Stimulated activated CD8-positive, alpha-beta memory T cell treated with anti-CD3 and anti-CD28 coated beads, Interleukin-15, amount 100 ng/mL, for 4 hours (primary cell): ENCODE measurements at places on chromosomes 13 and 19.
A peak's percentile ranks its signal among the peaks of the same experiment; 100 is the strongest.

GRCh38 chr13:77093735-77094134 lies 66.8 kb upstream of the FBXL3 start:
- no peak for DNase-seq

GRCh38 chr19:10418485-10419199 lies 1.7 kb upstream of the PDE4A start:
- DNase-seq, result no peak

GRCh38 chr19:35206379-35206778 lies 22.2 kb downstream of the FAM187B start:
- DNase-seq, result no peak

DNA sequence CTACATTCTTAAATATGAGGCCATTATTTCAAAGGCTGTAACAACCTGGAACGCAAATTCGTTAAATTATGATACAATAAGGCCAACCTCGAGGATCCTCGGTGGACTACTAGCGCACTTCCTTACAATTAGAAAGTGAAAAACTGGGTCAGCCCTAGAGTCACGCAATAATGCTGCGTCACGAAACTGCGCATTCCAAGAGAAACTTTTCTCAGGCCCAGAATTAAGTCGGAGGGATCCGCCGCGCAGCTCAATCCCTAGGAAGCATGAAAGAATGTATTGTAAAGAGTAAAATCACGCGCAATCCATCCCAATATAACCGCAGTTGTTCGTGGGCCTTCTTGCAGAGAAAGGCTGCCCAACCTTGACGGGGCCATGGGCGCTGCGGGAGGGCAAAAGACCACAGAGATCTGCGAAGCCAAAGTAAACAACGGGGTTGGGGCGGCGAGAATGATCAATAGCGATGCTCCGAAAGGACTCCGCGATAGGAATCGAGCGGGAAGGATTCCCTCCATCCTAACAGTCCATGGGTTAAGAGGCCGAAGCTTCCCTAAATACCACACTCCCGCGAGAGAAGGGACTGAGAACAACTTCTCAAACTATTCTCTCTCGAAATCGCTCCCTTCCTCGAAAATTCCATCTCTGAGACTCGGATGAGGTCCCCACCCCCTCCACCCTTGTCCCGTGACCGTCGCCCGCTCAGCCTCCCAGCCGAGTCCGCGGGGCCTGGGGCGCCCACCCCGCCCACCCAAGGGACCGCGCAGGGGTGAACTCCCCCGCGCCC lies 564 bp downstream of the SPART start:
- no peak for DNase-seq

DNA sequence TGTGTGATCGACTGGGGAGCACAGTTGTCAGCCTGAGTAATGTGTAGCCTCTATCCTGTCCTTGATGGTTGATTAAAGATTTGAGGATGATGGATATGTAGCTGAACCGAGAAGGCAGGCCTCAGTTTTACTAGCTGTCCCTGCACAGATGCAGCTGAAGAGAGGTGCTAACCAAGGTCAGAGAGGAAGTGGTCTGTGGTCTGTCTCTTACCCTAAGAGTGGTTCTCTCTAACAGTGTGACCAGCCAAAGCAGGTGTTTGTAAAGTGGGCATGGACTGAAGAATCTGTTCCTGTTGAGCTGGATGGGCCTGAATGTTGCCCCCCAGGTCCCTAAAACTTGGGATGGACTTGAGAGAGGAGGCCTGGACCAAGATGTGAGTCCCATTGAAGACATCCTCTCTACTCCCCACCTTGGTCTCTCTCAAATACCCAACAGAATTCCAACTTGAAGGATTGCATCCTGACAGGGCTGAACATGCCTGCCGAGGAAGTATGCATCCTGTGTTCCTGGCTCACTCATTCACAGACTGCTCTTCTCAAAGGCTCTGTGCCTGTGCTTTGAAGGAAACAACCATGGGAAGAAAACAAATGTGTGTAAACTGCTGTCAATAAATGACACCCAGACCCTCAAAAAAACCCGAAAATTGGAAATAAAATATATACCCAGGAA lies 223.8 kb downstream of the MAB21L1 start:
- DNase-seq, result no peak

GRCh38 chr19:17948931-17949930 lies 16.4 kb downstream of the CCDC124 start:
- DNase-seq, result no peak

- DNase-seq, result no peak
Observed at GRCh38 chr13:112332727-112333126, 43.4 kb upstream of the SPACA7 start.

DNA sequence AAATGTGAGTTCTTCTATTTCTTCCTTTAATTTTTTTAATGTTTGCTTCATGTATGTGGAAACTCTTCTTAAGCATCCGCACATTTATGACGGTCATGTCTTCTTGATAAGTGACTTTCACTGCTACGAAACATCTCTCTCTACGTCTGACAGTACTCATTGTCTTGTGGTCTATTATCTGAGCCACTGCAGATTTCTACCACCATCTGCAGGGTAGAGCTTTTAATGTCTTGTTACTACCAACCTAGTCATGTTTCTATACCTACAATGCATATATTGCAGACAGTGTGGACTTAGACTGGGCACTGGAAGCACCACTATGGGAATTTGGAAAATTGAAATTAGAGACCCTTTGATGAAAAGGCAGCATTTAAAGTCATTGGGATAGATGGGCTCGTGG lies 75.4 kb upstream of the ARHGEF7 start:
- DNase-seq, result no peak

DNA sequence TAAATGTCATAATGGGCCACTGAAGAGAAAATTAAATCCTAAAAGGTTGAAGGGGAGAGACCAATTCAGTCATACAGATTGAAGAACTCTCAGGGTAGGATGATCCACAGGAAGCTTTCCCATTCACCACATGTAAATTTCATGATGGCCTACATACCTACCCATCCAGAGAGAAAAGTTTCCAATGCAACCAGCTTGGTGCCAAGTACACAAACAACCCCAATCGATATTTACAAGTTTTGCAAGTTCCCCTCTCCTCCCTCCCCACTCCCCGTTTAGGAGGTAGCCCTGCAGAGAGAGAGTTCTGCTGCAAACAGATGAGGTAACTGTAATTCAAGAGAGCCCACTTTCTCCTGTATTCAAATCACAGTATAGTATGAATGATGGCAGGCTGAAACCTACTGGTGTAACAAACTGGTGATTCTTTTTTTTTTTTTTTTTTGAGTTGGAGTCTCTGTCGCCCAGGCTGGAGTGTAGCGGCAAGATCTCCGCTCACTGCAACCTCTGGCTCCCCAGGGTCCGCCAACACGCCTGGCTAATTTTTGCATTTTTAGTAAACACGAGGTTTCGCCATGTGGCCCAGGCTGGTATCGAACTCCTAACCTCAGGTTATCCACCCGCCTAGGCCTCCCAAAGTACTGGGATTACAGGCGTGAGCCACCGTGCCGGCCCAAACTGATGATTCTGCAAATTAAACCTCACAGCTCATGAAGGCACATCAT lies 14.4 kb downstream of the FOXO1 start:
- DNase-seq, result no peak

DNA sequence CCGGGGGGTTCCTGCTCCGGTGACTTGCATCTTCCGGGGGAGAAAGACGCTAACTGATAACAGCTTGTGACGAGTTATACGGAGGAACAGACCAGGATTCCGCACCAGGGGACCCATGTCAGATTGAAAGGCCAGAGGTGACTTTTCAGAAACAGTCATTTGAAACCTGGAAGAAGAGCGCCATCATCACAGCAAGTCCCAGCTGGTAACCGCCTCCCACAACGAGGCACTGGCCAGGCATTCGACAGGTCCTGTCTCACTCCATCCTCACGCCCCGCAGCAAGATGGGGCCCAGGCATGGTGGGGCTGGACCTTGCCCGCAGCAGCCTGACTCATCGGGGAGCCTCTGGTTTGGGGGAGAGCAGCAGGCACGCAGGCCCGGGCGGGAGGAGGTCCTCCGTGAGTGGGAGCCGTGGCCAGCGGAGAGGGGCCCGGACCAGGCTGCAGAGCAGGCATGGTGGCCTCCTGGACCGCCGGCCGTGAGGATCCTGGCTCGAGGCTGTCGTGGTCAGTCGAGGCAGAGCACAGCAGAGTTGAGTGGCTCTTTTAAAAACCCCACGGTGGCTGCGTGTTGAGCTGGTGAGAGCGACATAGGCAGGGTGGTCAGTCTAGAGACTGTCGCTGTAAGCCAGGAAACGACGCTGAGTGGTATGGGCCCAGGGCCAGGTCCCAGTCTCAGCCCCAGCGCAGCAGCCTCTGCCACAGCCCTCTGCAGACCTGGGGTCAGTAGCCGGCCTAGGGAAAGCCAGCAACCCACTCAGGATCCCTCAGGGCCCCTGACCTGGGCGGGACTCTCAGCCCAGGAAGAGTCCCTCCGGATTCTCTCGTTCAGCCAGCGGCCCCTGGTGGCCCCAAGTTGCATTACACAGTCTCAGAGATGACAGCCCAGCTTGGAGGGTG lies 94.9 kb upstream of the MCF2L start:
- peak; percentile 52 for DNase-seq

GRCh38 chr19:55304279-55304978 lies 20.6 kb downstream of the BRSK1 start:
- no peak for DNase-seq

GRCh38 chr19:30695171-30695875 lies 323.1 kb downstream of the ZNF536 start:
- no peak for DNase-seq

GRCh38 chr13:95239283-95239682 lies 62.0 kb downstream of the ABCC4 start:
- no peak for DNase-seq

DNA sequence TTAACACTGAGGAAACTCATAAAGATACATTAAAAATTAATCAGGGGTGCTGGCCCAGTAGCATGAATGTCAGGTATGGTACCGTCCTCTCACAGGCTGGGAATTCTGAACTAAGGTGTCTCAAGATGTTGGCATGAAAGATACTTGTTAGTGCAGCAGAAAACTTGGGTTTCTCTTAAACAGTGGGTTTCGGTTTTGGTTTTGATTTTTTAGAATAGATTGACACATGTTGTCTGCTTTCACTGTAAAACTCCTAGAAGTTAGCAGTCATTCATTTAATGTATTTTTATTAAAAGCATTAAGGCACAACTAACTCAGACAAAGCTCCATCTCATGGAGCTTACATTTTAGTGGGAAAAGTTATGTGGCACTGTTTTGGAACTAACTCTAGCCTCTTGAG lies 3.5 kb upstream of the OBI1 start:
- DNase-seq, result no peak

- no peak for DNase-seq
Observed at GRCh38 chr19:17754634-17755442, 3.6 kb downstream of the FCHO1 start.

- DNase-seq, result no peak
Observed at GRCh38 chr19:15292847-15293582, 39.3 kb downstream of the BRD4 start.

GRCh38 chr13:41542281-41542680 lies 84.9 kb downstream of the RGCC start:
- no peak for DNase-seq

DNA sequence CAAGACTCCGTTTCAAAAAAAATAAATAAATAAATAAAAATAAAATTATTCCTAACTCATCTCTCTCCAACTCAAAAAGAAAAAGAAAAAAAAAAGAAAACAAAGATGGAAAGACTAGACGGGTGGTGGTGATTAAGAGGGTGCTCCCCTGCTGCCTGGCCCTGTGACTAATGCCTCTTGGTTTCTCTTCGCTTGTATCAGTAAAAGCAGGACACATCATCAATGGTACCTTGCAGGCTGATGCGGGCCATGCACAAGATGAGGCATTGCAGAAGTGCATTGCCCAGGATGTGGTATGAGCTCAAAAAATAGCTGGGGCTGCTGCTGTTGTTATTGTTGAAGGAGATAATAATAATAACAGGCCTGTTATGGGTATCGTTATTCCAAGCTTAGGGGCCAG lies 14.6 kb downstream of the ACER1 start:
- no peak for DNase-seq

- DNase-seq, result no peak
Observed at GRCh38 chr13:74920361-74920760, 561.6 kb downstream of the TBC1D4 start.

- no peak for DNase-seq
Observed at GRCh38 chr13:110280985-110281688, 25.8 kb downstream of the COL4A1 start.

GRCh38 chr13:33312150-33312860 lies 26.8 kb upstream of the STARD13 start:
- DNase-seq, result no peak

DNA sequence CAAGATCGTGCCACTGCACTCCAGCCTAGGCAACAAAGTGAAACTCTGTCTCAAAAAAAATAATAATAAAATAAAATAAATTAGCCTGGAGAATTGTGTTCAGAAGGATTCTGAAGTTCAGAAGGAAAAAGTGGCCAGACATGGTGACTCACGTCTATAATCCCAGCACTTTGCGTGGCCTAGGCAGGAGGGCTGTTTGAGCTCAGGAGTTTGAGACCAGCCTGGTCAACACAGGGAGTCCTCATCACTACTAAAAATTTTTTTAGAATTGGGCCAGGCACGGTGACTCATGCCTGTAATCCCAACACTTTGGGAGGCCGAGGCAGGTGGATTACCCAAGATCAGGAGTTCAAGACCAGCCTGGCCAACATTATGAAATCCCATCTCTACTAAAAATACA lies 6.0 kb downstream of the RDH8 start:
- DNase-seq, result no peak

DNA sequence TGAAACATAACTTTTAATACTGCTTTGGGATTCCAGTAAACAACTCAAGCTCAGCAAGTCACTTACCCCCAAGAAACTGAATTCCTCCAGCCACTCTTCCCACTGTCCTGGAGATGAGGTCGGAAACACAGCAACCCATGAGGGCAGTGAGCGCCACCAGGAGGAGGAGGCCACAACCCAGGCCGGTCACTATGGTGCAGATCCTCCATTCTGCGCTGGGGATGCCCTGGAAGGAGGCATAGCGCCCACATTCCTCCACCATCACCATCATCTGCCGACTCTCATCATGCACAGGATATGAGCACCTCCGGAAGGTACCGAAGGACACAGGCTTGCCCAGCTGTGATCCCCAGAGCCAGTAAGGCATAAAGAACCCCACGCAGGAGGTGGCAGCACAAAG lies 2.2 kb downstream of the LHFPL6 start:
- no peak for DNase-seq

GRCh38 chr13:28489524-28489931 lies 5.4 kb downstream of the FLT1 start:
- DNase-seq, result no peak

- no peak for DNase-seq
Observed at GRCh38 chr13:44906713-44907112, 82.6 kb downstream of the NUFIP1 start.

- DNase-seq, result no peak
Observed at GRCh38 chr19:39826311-39826945, 7.5 kb downstream of the DYRK1B start.

- no peak for DNase-seq
Observed at GRCh38 chr13:80884056-80884785, 543.3 kb upstream of the SPRY2 start.

- DNase-seq, result no peak
Observed at GRCh38 chr13:30398601-30399072, 23.7 kb upstream of the UBE2L5 start.

GRCh38 chr19:41872775-41873647 lies 4.1 kb upstream of the CD79A start:
- DNase-seq, result no peak
